GM04504 (cell line): ENCODE measurements at places on chromosomes 12 and 14.

- DNase-seq, result no peak
These were observed 19.9 kb upstream of the ADAMTS20 start for GRCh38 chr12:43571885-43572284.

DNA sequence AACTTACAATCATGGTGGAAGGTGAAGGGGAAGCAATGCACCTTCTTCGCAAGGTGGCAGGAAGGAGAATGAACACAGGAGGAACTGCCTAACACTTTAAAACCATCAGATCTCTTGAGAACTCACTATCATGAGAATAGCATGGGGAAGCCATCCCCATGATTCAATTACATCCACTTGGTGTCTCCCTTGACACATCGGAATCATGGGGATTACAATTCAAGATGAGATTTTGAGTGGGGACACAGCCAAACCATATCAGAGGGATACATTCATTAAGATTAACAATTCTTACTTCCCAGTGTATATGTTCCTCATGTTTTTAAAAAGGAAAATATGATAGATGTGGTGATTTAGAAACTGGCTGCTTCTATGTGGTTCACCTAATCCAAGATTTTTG lies 117.9 kb downstream of the PDE3A start:
- no peak for DNase-seq

- DNase-seq, result no peak
These were observed 279.9 kb downstream of the GRIN2B start for GRCh38 chr12:13701502-13701901.

- peak; percentile 40 for DNase-seq
These were observed 255.7 kb upstream of the FAR2 start for GRCh38 chr12:28893365-28893764.

- DNase-seq, result peak; percentile 73
These were observed 43.3 kb upstream of the PTPRO start for GRCh38 chr12:15278816-15279658.

GRCh38 chr12:121423682-121424623 lies 24.0 kb downstream of the RNF34 start:
- no peak for DNase-seq

DNA sequence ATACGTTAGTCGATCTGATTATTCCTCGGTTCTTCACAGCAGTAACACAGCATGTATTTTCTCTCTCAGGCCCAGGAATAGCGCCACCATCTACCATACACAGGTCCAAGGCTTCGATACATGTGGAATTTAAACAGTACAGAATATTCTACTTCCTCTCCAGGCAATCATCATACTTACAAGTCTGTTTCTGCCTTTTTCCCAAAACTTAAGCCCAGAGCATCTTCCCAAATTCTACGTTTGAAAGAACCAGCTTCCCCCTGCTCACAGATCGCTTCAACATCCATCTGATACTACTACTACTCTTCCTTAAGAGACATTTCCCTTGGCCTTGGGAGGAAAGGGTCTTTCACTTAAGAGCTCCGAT lies 626 bp downstream of the TXNDC16 start:
- no peak for DNase-seq

- no peak for DNase-seq
These were observed 488.0 kb upstream of the STXBP6 start for GRCh38 chr14:25537846-25538455.

DNA sequence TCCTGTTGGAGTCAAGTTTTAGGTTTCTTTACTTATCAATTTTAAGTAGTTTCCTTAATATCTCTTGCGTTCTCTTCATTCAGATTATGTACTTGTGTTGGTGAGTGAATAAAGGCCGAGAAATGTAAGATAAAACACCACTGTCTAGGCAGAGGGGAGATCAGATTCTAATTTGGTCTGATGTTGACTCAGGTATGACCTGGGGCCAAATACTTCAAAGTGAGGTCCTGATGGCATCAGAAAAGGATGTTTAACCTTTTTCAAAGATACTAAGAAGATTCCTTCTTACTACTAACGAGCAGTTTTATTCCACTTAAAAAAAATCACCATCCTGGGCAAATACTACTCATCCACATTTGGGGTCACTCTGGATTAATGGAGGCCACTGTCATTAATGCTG lies 26.9 kb downstream of the APPL2 start:
- DNase-seq, result no peak

DNA sequence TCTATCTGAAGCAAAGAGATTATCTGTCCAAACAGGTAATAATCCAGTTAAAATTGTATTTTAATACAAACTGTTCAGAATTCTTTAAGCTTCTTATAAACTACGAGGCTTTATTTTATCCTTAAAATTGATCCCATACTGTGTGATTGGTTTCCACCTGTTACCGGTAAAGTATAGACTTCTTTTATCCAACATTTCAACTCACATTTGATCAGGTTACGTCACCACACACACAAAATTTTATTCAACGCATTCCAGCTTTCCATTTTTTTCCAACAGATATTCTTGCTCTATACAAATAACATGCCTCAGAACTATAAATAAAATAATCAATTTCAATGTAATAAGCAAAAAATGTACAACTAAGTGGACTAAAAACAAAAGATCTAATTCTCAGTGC lies 4.5 kb downstream of the NOVA1 start:
- DNase-seq, result no peak

DNA sequence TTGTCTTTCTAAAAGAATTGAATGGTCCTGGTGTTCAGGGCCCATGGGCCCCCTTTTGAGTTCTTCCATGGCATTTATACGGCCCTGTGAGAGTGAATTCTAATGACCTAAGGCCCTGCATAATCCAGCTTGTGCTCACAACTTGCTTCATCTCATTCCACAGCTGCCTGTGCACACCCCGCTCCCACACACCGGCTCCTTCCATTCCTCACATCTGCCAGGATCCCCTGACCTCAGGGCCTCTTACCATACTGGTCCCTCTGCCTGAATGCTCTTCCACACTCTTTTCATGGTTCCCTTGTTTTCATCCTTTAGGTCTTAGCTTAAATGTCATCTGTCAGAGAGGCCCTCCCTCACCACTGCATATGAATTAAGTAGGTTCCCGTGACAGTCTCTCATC lies 49.5 kb upstream of the EGLN3 start:
- no peak for DNase-seq

DNA sequence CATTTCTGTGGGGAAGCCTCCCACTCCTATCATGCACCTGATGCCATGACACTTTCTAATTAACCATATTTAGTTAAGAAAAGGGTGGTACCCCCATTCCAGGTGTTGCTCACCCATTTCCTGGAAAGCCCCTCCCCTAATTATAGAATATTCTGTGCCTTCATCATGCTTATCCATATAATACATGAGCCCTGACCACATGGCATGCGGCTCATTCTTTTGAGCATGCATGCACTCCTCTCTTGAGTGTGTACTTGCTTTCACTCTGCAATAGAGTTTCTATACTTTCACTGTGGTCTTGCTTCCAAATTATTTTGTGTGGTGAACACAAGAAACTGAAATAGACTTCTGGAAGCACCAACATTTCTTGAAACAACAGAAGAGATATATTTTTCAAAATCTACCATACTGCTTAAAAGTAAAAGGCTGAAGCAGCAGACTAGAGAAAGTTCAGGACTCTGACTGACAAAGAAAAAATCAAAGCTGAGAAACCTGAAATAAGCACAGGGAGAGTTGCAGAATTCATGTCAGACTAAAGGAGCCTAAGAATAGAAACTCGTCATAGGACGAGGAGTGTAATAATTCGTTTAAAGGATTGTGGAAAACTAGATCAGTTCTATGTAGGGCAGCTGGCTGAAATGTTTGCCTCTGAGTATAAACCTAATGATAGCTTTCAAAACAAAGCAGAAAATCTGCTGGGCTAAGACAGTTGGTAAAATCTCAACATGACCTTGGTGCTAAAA lies 144.8 kb downstream of the KITLG start:
- DNase-seq, result no peak

- DNase-seq, result no peak
These were observed 93.6 kb upstream of the FERMT2 start for GRCh38 chr14:53044486-53044885.

DNA sequence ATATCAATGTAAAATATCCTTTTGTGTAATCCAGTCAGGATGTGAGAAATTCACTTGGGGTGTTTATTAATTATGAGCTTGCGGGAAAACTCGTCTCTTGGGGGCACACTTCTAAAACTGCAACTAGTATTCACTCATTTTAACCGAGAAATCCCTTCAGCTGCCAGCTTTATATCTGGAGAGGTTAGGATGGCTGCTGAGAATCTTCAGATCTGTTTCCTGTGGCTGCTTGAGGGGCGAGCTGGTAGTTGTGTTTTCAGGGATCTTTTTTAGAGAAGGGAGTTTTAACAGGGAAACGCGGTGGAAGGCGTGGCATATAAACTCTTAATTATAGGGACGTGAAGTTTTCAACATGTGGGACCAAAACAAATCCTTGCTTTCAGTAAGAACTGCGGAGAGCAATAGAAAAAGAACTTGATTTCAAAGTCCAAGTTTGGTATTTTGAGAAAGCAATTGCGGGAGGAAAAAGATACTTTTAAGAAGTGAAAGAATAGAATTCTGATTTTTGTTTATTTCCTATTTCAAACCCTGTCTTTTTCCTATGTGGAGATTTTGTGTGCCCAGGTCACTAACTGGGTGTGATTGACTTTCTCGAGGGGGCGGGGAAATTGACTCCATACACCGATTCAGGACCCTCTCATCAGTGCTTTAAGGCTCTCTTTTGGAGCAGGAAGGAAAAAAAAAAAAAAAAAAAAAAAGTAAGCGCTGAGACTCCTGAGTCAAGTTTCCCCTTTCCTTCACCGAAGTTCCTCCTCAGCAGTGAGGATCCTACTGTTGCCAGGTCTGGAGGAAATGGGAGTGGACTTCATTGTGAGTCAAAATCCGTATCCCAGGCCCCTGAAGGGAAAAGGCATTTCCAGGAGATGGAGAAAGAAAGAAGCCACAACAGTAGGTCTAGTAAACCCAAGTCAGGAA lies 1.1 kb downstream of the PPFIBP1 start:
- no peak for DNase-seq

DNA sequence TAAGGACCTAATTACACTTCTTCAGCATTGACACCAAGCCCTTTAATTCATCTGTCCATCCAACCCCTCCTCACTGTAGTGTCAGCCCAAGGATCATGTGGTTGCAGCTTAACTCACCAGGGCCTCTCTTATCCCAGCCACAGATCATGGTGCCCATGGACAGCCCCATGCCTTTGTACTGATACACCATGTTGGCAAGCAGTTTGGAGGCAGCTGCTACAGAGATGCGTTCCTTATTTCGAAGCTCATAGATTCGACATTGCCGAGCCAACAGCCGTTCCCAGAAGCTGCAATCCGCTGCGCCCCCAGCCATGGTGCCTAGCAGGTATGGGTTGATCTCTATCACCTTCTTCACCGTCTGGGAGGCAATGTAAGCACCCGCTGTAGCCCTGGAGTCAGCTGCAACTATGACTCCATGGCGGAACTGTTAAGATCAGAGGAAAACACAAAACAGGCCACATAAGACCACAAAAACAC lies 1.4 kb downstream of the PSMB5 start:
- no peak for DNase-seq

- DNase-seq, result no peak
These were observed 85.9 kb downstream of the TTC8 start for GRCh38 chr14:88910386-88910785.

DNA sequence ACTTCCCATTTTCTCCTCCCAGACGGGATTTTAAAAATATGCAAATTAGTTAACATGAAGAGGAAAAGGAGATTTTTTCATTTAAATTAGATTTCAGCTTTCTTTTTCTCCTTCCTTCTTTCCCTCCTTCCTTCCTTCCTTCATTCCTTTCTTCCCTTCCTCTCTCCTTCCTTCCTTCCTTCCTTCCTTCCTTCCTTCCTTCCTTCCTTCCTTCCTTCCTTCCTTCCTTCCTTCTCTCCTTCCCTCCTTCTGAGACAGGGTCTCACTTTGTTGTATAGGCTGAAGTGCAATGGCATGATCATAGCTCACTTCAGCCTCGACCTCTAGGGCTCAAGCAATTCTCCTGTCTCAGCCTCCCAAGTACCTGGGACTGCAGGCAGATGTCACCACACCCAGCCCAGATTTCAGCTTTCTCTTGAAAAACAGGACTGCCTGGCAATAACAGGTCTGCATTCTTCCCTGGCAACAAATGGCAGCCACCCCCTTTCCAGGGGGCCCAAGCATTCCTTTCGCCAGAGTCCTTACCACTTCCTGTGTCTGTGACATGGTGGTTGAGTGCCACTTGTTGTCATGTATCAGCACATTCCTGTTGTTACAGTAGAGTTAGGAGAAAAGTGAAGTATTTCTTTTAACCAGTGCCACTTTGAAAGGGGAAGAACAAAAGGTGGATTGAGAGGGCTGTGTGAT lies 119.1 kb downstream of the PTPN11 start:
- no peak for DNase-seq

DNA sequence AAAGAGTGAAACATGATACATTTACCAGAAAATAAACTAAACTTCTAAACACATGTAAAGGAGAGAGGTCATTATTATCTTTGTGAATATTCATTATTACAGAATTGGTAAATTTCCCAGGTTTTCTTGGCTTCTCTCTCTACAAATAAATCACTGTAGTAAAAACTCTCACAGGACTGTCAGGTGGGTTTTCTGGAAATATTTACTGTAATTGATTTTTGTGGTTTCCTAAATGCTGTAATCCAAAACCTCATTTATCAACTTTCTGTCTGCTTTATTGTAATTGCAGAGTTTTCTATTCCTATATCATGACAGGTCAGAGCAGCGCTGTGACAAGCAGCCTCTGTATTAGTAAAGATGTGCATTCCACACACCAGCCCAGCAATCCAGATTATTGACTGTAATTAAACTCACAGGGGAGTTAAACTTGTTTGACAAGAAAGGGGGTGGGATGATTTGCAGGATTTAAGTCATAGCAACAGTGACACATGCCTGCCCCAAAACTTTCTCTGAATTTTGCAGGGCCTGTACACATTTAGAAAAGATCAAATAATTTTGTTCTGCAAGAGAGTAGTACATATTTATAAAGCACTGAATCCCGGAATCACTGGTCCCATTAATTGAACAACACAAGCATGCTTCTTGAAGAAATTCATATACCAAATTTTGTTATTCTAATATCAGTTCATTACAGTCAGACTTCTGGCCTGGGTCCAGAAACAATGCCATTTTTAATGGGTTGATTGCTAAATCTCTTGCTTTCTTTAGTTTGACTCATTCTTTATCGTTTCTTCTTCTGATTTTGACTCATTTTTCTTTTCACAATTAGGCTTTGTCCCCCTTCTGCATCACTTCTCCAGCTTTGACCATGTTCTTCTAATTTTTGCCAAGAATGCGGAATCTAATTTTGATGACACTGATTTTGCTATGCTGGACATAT lies 42.2 kb downstream of the PTPRO start:
- no peak for DNase-seq

- no peak for DNase-seq
These were observed 2.5 kb upstream of the INF2 start for GRCh38 chr14:104686624-104687517.

- no peak for DNase-seq
These were observed 1.5 kb upstream of the SUPT16H start for GRCh38 chr14:21385188-21385904.

- DNase-seq, result no peak
These were observed 179.6 kb downstream of the TMTC2 start for GRCh38 chr12:82866227-82866775.

GRCh38 chr14:104908303-104908702 lies 16.4 kb upstream of the PLD4 start:
- no peak for DNase-seq
